Omental fat pad (tissue), 4 donors: ENCODE measurements at places on chromosomes 12 and 14.

DNA sequence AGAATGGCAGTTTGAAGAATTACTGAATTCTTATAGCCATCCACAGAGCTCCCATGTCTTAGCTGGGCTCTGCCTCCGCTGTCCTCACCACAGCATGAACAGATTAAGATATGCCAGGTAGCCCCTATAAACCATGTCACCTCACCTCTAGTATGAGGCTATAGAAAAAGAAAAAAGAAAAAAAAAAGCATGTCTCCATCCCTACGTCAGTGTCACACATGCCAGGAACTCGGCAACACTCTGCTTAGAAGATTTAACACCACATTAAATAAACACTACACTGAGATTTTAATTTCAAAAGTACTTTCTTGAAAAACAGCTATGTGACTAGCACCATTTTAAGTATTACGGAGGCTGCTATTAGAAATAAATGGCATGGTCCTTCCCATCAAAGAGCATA is 149.4 kb downstream of the CAPZA3 start:
- DNase-seq, result no peak

- DNase-seq, result no peak
Observed at GRCh38 chr14:31967669-31967975, 109.5 kb upstream of the ARHGAP5 start.

DNA sequence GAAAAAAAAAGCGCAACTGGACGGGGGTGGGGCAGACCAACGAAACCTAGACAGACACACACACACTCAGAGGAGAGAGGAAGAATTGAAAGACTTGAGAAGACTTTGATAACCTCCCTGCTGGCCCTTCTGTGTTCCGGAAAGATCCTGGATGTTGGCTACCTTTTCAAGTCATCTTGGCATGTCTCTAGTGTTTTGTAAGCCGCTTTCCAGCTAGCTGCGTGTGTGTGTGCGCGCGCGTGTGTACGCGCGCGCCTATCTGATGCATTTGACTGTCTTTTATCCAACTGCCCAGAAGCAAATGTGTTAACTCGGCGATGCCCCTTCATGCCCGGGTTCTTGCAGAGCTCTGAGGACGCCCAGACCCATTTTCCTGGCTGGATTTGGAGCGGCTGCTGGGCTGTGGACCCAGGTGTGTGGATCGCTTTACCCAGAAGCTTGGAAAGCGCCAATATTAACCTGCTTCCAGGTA is 664 bp downstream of the LRFN5 start:
- no peak for DNase-seq

- DNase-seq, result no peak
Observed at GRCh38 chr12:76556368-76556767, 3.2 kb downstream of the OSBPL8 start.

DNA sequence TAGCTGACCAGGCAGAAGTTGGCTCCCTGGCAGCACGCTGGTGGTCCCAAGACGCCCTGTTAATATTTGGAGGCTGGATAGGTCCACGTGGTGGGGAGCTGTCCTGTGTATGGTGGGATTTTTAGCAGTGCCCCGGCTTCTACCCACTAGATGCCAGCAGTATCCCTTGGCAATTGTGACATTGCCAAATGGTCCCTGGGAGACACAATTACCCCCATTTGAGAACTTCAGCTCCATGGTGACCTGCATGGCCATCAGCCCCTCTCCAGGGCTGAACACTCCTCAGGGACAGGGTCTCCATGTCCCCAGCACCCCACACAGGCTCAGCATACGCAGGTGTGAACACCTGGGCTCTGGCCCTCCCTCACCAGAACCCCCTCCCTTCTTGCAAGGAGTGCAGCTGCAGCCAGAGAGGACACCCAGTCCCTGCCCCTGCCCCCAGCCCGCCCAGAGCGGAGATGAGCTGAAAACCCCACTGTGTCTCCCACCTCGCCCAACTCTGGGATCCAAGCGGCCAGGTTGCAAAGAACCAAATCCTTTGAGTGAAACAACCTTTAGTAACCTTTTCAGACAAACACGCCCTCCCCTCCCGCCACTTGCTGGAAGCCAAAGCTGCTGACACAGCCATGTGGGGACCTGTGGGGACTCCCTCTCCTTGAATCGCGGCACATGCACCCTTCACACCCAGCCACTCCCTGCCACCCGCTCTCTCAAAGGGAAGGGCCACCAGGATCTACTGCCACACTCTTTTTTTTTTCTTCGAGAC is 120.4 kb downstream of the CALM1 start:
- no peak for DNase-seq

DNA sequence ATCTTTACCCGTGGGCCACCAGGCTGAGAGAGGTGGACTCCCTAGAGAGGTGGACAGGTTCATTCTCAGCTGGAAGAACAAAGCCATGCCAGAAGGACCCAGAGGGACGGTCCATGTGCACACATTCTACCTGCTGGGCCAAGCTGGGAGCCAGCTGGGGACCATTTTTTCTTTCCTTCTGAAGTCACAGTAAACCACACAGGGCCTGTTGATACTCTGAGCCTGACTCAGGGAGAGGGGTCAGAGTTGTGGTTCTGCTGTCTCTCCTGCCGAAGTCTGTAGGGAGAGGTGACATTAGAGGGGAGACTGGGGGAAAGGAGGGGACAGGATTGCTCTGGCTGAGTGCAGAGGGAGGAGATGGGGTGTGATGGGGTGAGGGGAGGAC is 148.6 kb downstream of the TSPAN9 start:
- DNase-seq, result no peak
